Fibroblast of skin of right quadriceps (primary cell): ENCODE measurements at places on chromosomes 3 and 15.

DNA sequence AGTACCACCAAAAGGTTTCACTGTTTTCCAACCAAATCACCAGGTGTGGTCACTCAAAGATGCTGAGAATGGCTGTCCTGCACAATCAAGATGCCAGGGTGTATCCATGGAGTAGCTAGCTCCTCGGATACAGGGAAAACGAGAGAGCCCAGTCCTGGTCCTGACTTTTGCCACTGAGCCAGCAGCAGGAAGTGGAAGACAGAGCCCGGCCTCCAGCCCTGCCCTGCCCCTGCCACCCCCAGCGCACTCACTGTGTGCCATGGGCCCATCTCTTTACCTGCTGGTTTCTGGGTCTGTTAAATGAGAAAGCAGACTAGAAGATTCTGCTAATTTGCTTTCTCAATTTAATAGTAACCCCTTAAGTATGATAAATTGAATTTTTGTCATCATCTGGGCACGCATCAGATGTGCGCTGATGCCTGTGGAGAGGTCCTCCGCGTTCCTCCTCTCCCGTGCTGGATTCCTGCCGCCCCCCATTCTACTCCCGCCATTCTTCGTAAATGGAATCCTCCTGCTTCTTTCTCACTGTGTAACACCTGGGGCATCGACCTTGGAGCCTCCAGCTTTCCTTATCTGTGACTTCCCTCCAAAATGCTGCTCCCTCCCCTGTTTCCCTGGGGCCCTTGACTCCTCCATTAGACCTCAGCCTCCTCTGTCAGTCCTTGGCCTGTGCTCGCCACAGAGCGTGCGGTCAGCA lies 18.0 kb downstream of the TNFAIP8L3 start:
- no peak for DNase-seq

- no peak for DNase-seq
Observed at GRCh38 chr3:141184430-141184829, 47.2 kb upstream of the PXYLP1 start.

DNA sequence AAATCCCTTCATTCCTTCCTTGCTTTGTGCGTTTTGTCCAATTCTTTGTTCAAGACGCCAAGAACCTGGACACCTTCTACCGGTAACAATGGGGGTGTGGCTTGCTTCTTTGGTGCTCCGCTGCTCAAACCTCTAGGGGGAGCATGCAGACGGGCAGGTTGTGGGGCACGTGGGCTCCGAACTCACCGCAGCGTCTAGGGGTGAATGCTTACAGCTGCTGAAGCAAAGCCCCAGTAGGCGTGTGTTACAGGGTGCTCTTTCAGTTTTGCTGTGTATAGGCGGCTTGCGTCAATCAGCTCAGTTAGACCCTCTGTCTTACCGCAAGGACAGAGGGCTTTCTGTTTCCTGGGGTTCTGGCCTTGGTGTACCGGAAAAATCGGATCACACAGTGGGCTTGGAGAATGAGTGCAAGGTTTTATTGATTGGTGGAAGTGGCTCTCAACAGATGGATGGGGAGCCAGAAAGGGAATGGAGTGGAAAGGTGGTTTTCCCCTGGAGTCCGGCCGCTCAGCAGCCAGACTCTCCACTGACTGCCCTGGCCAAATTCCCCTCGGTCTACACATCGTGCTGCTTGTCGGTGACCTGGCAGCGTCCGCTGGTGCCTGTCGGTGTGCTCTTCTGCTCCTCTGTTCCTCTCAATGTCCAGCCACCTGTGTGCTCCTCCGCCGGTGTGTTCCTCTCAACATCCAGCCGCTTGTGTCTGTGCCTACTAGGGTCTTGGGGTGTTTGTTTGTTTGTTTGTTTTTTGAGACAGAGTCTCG lies 1.2 kb upstream of the LRRC34 start:
- no peak for DNase-seq

GRCh38 chr3:123695731-123696640 lies 111.1 kb upstream of the HACD2 start:
- DNase-seq: no peak

- DNase-seq: no peak
Observed at GRCh38 chr15:89122505-89123180, 34.4 kb downstream of the ABHD2 start.

- DNase-seq: no peak
Observed at GRCh38 chr3:58524326-58524888, 12.6 kb downstream of the ACOX2 start.
